ENCODE measurements at places on chromosomes 16 and 17.

- DNase-seq = no peak
Observed at GRCh38 chr16:75044800-75045361, 46.1 kb downstream of the ZNRF1 start.

DNA sequence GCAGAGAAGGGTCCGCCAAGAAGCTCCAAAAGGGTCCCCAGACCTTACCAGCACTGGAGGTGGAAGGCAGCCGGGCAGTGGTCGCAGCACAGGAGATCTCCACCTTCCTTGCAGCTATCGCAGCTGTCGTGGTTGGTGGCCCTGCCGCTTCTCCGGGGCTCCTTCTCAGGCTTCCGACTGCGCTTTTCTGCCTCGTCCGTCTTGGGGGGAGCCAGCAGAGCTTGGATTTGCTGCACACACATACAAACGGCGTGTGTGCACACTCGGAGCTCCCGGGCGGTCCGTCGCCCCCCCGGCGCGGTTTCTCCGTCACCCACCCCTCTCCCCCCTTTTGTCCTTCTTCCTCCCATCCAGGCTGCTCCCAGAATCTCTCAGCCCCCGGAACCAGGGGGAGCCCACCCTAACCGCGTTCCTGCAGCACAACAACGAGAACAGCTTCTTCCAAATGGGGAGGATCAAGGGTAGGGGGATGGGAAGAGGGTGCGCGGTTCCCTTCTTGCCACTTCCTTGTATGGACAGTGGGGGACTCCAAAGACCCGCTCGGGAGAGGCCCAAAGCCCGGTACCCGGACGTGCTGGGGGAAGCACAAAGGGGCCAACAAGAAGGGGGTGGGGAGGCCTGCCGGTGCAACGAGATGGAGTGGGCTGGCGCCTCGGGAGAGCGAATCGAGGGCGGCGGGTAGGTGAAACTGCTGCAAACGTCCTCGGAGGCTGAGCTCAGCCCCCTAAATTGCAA, 1.1 kb downstream of the PHF12 start:
- DNase-seq = peak; percentile 86

- no peak for DNase-seq
Observed at GRCh38 chr16:56137269-56137668, 54.0 kb upstream of the GNAO1 start.

- DNase-seq = no peak
Observed at GRCh38 chr17:11742886-11743285, 144.6 kb downstream of the DNAH9 start.

DNA sequence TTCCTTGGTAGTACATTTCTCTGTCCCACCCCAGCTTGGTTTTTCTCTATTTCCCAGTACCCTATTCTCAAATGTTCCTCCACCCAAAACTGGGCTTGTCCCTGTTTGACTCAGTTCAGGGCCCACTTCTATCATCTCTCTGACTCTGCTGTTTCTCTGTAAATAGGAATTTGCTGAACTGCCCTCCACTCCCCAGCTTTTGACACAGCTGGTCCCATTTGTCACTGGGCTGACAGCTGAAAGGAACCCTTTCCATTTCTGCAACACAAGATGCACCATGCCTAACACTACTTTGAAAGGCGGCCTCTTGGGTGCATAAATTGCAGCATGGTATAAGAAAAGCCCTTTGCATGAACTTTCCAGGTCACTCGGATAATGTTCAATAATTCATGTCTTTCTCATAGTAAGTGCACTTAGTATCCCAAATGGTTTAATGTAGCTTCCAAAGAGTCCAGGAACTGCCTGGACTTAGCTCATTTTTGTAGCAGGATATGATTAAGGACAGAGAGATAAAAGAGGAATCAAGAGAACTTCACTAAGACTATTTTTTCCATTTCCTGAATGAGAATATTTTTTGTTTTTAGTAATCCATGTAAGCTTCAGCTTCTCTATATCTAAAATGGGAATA, 256.7 kb downstream of the CDH11 start:
- DNase-seq = no peak

GRCh38 chr17:33725675-33726271, 432.7 kb upstream of the ASIC2 start:
- DNase-seq = no peak

DNA sequence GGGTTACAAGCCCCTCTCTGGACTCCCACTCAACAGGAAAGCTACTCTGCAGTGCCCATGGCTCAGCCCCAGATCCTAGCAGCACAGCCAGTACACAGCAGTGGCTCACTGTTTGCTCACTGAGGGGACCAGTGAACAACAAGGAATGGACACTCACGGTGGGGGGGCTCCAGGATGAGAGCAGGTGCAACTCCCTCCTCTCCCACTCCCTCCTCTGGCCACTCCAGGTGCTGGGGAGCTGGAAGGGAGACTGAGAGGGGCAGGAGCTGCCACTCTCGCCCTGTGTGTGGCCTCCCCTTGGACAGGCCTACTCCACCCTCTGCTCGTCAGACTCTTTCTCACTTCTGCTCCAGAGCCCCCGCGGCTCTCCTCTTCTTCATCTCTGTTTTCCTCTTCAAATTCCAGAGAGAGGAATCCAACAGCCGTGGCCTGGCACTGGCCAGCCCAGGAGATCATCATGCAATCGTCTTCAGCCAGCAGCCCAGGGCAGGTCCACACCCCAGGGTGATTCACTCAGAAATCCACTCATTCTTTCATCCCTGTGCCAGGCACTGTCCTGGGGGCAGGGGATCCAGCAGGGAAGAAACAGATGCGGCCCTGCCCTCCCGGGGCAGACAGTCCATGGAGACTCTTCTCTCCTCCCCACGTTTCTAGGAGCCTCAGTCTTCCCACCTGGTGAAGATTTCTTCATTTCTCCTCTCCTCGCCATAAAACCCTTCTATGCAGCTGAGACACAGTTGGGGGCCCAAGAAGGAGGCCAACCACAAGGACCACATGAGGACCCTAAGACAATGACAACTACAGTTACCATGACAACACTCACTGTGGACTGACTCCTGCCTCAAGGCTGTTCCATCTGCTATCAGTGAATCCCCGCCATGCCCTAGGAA, 30.7 kb downstream of the CFAP20 start:
- no peak for DNase-seq

GRCh38 chr17:2736956-2737355, 12.5 kb downstream of the CCDC92B start:
- no peak for DNase-seq

DNA sequence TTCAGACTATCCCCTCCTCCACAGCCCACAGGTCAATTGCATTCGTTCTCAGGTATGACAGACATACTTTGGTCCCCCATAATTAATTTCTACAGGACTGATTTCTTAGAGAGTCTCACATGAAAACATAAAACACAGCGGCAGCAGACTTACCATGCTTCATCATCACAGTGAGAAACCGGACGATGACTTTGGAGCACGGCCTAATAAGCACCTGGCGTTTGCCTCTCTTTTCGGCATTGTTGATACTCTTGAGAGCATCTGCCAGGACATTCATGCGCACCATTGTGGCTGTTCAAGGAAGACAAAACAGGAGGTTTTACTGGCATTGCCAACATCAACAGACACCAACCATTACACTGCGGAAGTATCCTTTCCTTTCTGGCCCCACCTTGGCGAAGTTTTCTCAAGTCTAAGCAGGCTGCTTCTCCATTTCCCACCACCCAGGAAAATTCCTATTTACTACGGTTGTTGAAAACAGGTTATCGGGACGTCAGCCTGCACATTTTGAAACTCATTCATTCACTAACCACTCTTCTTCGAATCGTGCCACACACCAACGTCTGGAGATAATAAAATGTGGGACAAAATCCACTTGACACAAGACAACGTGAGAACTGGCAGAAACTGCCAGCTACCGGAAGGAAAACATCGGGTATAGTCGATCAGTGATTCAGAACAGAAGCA, 1.2 kb downstream of the RPS15A start:
- no peak for DNase-seq

GRCh38 chr16:26645614-26646013, 421.1 kb upstream of the C16orf82 start:
- DNase-seq = no peak

DNA sequence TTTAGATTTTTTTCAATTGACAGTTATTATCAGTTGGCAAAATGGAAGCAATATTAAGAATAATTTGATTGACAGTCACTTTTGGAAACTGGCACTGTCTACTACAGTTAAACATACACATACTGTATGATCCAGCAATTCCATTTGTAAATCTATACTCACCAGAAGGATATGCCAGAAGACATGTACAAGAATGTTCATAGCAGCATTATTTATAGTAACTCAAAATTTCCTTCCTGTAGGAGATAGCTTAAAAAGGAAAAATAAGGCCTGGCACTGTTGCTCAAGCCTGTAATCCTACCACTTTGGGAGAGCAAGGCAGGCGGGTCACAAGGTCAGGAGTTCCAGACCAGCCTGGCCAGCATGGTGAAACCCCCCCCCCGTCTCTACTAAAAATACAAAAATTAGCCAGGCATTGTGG, 89.3 kb downstream of the VMP1 start:
- DNase-seq = no peak

- no peak for DNase-seq
Observed at GRCh38 chr17:57988301-57989250, 522 bp upstream of the VEZF1 start.

- no peak for DNase-seq
Observed at GRCh38 chr17:48160177-48161081, 52.9 kb downstream of the SNX11 start.
